ENCODE measurements at places on chromosomes 2 and 18. TPM values are rescaled to one million over a fixed set of nuclear protein-coding genes. Genes with fewer than 3 reads are reported as not detected.

- no peak for DNase-seq
Observed at GRCh38 chr2:15560140-15560987, 770 bp downstream of the NBAS start.

Gene ALK
- 1.0 TPM for total RNA-seq

DNA sequence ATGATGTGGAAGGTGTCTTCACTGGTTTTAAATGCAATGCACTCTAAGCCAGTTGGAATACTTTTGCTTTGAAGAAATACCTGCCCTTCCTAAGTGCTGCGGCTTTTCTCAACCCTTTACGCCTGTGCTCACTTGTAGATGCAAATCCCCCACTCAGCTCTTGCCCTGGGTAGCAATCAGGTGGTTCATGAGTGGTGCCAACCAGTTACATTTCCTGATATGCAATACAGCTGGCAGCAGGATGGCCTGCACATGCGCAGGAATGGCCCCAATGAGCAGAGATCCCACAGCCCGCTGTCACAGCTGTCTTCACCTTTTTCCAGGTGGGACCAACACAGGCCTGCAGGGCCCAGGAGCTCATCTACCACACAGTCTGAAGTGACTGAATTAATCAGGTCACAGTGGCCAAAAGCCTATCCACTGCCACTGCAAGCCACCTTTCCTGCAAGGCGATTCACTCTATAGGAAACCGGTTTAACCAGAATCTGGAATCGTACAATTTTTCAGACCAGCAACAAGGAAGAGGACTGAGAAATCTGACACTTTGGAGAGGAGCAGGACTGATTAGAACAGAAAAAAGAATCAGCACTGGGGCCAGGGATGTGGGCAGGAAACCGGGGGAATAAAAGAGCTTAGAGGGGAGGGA is 247.8 kb downstream of the MYT1L start:
- DNase-seq, result no peak

Gene CCDC148
- total RNA-seq, result 0.35 TPM

- no peak for DNase-seq
Observed at GRCh38 chr18:58579561-58580047, 49.3 kb downstream of the ALPK2 start.

DNA sequence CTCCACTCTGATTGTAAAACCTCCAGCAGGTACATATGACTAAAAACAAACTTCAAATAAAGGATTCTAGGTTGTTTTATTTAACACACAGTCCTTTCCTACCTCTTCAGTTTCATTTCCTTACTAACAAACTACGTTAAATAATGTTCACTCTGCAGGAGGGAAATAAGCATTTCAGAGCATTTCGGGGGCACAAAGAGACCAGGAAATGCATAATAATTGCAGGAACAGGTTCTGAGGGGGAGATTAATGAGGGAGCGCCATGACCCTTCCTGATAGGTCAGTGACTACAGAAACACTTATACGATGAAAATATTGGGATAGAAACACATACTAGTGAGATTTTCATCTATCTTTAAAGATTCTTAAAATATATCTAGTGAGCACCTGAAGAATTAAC is 416.6 kb downstream of the NRXN1 start:
- DNase-seq, result no peak

GRCh38 chr2:165149439-165149838 is 54.4 kb downstream of the SCN3A start:
- no peak for DNase-seq

- no peak for DNase-seq
Observed at GRCh38 chr2:143390171-143390570, 261.0 kb downstream of the ARHGAP15 start.

DNA sequence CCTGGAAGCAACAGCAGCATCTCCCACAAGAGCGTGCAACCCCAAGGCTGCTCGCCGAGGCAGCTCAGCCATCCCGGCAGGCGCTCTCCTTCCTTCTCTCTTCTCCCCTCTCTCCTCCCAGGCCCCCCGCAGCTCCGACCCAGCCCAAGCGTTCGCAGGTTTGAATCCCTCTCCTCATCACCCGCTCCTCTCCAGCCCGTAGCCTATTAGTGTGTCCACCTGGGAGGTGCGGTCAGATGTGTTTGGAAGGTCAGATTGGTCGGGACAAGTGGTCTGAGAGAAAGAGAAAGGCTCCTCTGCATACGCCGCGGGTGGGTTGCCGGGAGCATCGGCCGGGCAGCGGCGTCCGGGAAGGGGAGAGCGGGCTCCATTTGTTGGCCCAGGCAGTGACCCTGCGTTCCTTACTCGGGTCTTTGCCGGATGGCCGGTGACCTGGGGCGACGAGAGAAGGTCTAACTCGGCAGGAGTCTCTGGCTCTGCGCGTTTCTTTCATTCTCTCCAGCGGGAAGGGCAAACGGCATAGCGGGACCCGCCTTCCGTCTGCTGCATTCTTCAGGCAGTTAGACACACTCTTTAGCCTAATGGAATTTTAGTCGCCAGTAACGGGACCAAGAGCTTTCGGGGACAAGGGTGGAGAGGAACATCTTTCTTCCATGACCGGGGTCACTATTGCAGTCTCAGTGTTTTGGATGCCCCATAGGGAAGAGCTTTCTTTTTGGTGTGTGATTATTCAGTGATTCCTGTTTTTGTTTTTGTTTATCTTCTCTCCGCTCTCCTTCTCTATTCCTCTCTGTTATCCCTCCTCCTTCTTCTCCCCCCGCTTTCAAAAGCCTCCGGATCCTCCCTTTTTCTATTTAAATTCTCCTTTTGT is 1.1 kb upstream of the TMEFF2 start:
- DNase-seq, result no peak

Gene UGGT1
- total RNA-seq, result 50.3 TPM

DNA sequence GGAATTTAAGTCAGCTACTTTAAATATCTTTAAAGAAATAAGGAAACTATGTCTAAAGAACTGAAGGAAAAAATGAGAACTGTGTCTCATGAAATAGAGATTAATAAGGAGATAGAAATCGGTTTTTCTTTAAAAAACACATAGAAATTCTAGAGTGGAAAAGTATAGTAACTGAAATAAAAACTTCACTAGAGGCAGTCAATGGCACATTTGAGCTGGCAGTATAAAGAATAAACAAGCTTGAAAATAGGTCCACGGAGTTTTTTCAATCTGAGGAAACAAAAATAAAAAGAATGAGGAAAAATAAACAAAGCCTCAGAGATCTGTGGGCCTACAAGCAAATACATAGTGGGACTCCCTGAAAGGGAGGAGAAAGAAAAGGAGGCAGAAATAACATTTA is 127.5 kb downstream of the TWIST2 start:
- DNase-seq, result no peak

All from mesenteric fat pad (tissue), 1 donor.